ENCODE measurements at places on chromosomes 2 and 18.

GRCh38 chr2:191885098-191885497 lies 38.2 kb upstream of the CAVIN2 start:
- DNase-seq: no peak

- no peak for DNase-seq
Measured at GRCh38 chr18:80254971-80255500, 7.7 kb upstream of the PARD6G start.

GRCh38 chr2:71889759-71890684 lies 257.6 kb downstream of the CYP26B1 start:
- no peak for DNase-seq

DNA sequence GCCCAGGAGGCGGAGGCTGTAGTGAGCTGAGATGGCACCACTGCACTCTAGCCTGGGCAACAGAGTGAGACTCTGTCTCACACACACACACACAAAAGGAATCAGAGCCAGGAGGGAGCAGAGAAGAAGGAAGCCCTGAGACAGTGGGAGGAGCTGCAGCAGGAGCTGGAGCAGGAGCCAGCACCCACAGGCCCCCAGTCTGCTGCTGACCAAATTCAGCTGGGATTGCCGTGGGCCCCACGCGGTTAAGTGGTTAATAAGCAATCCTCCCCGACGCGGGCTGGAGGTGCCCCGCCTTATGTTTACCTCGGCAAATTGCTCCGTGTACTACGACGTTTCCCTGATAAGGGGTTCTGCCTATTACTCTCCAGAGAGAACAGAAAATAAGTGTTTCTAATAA lies 265.3 kb downstream of the TWIST2 start:
- DNase-seq: no peak

DNA sequence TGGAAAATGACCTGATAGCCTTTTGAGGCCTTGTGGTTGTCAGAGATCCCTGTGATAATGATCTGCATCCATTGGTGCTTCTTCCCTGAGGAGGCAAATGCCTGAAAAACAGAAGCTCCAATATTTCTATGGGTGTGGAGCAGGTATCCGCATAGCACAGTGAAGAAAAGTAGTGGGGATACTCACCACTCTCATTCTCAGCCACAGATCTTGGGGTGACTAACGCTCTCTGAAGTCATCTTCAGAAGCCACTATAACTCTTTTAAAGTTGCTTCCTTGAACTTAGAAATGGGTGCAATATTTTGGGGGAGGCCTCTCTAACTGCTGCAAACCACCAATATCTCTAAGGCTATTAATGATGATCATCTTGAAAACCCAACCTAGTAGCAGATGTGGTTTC lies 46.2 kb downstream of the ARHGAP15 start:
- no peak for DNase-seq

- no peak for DNase-seq
Measured at GRCh38 chr2:150174056-150174805, 313.2 kb downstream of the RND3 start.
